ENCODE measurements at places on chromosomes 7 and 10. TPM values are rescaled to one million over a fixed set of nuclear protein-coding genes. Genes with fewer than 3 reads are reported as not detected.

The GRID1 gene
- polyA plus RNA-seq: 1.7 TPM

The SLC13A1 gene
- 1.7 TPM for polyA plus RNA-seq

GRCh38 chr7:30458311-30458710 is 20.3 kb downstream of the NOD1 start:
- no peak overlapping the region for H3K27ac ChIP-seq
- H3K36me3 ChIP-seq: peaks cover 23% of the 10 kb centered on the region
- peaks cover 13% of the 10 kb centered on the region for H3K4me1 ChIP-seq
- H3K27me3 ChIP-seq: no peaks in the 10 kb centered on the region
- no peak for DNase-seq
- no peak overlapping the region for H3K4me3 ChIP-seq

- H3K27me3 ChIP-seq: no peaks in the 10 kb centered on the region
- peaks cover 14% of the 10 kb centered on the region for H3K4me1 ChIP-seq
- H3K27ac ChIP-seq: no peak overlapping the region
- DNase-seq: peak; percentile 23
- no peak overlapping the region for H3K4me3 ChIP-seq
- no peaks in the 10 kb centered on the region for H3K36me3 ChIP-seq
These were observed 325.6 kb downstream of the PLXNA4 start for GRCh38 chr7:132250480-132251326.

GRCh38 chr10:16640153-16640552 is 118.5 kb upstream of the C1QL3 start:
- H3K27me3 ChIP-seq: no peaks in the 10 kb centered on the region
- no peak for DNase-seq
- H3K4me3 ChIP-seq: no peak overlapping the region
- H3K27ac ChIP-seq: no peak overlapping the region
- H3K4me1 ChIP-seq: no peaks in the 10 kb centered on the region

The ATG9B gene
- polyA plus RNA-seq: 1.8 TPM

All from large intestine (tissue), 12 donors.